Central memory CD4-positive, alpha-beta T cell (primary cell): ENCODE measurements at places on chromosomes 7 and 10.

DNA sequence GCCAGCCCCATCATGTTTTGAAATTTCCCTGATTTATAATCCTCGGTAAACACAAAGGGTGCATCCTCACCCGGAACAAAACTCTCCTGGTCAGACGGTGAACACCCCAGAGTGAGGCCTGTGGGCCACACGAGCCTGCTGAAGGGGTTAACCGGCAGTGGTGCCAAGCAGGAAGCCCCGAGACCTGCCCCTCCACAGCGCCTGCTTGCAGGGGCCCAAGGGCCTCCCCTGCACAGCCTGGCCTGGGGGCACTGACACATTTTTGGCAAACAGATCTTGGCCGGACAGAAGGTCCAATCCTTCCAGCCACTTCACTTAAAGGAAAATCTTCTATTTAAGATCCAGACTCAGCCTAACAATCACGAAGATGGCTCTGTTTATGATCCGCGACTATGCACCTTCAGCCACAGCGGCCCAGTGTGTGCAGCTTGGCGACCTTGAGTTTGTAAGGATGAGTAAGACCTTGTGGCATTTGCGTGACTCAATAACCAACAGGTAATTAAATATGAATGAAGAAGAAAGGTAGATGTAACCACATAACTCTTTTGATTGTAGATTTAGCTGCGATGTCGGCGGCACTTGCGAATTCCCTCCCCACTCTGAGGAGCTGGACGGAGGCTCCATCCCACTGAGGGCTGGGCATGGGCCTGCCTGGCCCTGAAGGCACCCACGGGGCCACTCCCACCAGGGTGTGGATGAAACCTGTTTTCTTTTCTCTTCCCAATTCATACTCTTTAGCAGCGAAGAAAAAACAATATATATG, 328.2 kb downstream of the DNAJB6 start:
- DNase-seq: no peak

DNA sequence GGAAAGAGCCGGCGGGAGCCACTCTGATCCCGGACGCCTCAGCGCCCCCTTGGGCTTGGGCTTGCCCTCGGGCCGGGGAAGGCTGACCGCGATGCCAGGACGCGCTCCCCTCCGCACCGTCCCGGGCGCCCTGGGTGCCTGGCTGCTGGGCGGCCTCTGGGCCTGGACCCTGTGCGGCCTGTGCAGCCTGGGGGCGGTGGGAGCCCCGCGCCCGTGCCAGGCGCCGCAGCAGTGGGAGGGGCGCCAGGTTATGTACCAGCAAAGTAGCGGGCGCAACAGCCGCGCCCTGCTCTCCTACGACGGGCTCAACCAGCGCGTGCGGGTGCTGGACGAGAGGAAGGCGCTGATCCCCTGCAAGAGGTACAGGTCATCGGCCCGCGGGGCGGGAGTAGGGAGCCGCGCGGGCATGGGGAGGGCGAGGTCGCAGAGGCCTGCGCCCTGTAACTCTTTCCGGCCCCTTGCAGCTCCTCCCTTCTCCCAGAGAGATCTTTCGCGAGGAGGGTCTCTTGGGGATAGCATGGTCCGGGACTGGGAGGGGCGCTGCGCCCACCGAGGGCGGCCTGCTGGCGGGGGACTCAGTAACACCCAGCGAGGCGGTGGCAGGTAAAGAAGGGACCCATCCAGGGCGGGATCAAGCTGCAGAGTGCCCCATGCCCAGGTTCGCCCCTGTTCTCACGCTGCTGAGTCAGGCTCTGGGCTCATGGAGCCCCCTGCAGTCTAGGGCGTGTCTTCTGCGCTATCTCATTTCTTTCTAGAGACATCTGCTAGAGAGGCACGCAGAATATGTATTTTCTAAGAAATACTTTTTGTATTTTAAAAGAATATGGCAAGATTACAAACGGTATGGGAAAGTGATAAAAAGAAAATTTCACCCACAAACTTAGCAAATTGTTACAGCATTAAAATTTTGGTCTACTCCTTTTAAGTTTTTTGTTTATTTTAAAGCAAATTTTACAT, 687 bp downstream of the EPDR1 start:
- no peak for DNase-seq

GRCh38 chr7:135918134-135918533, 59.0 kb downstream of the MTPN start:
- DNase-seq: no peak

GRCh38 chr7:25854608-25855497, 297.1 kb upstream of the NFE2L3 start:
- DNase-seq: no peak

DNA sequence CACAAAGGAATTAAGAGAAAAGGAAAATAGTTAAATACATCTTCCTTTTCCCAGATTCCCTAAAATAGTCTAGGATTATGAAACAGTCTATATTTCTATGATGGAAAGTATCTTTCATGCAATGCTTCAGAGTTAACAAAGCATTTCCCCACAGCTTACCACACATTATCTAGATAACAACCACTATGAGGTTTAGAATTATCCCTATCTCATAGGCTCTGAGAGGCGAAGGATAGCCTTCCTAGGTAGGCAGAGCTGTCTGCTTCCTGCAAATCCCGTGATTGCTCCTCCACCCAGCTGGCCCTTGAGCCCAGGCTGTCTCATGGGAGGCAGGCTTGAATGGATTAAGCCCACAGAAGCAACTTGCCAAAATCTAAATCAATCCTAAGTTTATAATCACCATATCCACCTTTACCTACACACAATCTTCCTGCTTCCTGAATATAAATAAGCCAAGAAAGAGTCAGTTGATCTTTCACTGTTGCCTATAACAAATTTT, 321.4 kb upstream of the AOAH start:
- no peak for DNase-seq

- no peak for DNase-seq
Measured at GRCh38 chr10:29923416-29923965, 135.9 kb downstream of the JCAD start.

GRCh38 chr7:22697876-22698606, 29.0 kb upstream of the IL6 start:
- peak; percentile 22 for DNase-seq

- DNase-seq: no peak
Measured at GRCh38 chr7:112122144-112122543, 84.1 kb downstream of the DOCK4 start.

- no peak for DNase-seq
Measured at GRCh38 chr10:25704622-25705021, 229.4 kb upstream of the MYO3A start.

DNA sequence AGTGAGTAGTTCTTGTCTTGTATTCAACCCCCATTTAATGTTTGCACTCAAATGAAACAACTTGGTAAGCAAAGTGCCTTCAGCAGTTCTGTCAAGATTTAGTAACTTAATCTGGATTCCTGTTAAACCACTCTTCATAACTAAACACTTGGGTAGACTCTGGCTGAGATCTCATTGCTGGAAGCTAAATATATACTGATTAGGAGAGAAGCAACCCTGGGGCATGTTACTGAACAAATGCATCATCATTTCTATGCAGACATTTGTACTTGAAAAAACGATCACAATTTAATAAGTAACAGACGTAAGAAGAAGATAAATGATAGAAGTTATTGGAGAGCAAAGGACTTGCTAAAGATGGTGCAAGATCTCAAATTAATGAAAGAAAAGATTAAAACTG, 308.4 kb upstream of the POM121L12 start:
- DNase-seq: no peak

- DNase-seq: no peak
Measured at GRCh38 chr7:126696256-126697038, 556.3 kb downstream of the GRM8 start.

- DNase-seq: no peak
Measured at GRCh38 chr7:30199271-30199670, 64.5 kb downstream of the MTURN start.

GRCh38 chr10:75606203-75606779, 174.9 kb downstream of the LRMDA start:
- DNase-seq: no peak

DNA sequence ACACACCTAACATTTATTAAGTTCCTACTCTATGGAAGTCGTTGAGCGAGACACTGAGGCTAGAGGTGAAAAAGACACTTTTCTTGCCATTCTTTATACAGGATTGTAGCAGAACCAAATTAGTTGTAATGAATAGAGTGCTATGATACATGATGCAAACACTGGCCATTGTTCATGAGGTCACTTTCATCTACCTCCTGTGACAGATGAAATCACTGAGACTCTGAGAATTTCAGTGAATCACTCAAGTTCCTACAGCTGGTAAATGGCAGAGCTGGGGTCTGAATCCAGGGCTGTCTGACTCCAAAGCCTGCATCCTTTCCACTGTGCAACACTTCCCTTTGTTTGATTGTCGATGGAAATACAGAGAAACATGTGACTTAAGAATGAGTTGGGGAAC, 657.6 kb downstream of the LRMDA start:
- no peak for DNase-seq

DNA sequence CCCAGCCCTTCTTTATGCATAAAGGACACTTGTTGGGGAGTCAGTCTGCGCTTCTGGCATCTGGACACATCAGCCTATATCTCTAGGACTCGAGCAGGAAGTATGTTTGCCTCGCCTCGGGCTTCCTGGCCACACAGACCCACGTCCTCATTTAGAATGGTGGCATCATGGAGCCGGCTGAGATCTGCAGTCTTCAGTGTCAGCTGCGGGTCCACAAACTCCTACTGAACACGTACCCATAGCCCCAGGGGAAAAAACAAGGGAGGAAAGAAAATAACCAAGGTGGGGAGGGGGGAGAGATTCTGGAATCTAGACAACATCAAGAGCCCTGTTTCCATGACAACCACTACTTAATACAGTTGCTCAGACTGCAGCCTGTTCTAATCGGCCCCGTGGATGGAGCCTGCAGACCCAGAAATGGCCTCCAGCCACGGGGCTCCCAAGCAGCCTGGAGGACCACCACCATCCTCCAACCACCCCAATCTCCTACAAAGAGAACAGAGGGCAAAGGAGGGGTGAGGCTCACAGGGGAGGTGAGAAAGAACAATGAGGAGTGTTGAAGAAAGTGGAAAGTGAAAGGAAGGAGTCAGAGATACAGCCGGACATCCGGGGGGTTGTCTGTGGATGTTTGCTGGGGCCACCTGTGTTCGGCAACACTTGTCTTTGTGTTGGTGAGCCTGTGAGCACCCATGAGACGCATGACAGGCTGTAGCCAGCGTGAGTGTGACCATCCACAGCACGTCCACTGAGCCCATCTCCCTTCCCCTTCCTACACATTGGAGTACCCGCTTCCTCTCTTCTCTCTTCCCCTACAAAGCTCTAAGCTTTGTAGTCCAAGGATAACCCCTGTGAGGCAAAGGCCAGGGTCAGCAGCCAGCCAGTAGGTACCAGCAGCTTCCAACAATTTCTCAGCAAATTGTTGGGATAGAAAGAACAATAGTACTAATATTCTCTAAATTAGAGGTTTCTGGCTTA, 141.0 kb downstream of the PLXNA4 start:
- peak; percentile 25 for DNase-seq

- DNase-seq: no peak
Measured at GRCh38 chr7:1255080-1255816, 22.6 kb downstream of the UNCX start.
